ENCODE measurements at places on chromosomes 12 and 14.

DNA sequence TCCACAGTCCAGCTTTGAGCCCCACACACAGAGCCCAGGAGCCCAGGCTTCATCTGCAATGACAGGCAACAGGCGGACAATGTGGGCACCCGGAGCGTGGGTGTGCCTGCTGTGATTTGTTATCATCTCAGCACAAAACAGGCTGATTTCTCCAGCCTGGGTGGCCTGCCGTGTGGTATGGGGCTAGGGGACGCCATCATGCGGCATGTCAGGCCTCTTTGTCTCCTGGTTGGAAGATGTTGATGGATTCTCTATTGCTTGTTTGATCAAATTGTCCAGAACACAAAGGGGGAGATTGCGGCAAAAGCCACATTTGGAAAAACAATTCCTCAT, 147.1 kb downstream of the KIF26A start:
- DNase-seq: no peak

- no peak for DNase-seq
Observed at GRCh38 chr14:63286071-63286470, 32.7 kb downstream of the GPHB5 start.

- DNase-seq: peak; percentile 9
Observed at GRCh38 chr12:92928421-92928961, 604 bp downstream of the EEA1 start.

- DNase-seq: no peak
Observed at GRCh38 chr12:64232196-64232595, 10.1 kb upstream of the KICS2 start.

DNA sequence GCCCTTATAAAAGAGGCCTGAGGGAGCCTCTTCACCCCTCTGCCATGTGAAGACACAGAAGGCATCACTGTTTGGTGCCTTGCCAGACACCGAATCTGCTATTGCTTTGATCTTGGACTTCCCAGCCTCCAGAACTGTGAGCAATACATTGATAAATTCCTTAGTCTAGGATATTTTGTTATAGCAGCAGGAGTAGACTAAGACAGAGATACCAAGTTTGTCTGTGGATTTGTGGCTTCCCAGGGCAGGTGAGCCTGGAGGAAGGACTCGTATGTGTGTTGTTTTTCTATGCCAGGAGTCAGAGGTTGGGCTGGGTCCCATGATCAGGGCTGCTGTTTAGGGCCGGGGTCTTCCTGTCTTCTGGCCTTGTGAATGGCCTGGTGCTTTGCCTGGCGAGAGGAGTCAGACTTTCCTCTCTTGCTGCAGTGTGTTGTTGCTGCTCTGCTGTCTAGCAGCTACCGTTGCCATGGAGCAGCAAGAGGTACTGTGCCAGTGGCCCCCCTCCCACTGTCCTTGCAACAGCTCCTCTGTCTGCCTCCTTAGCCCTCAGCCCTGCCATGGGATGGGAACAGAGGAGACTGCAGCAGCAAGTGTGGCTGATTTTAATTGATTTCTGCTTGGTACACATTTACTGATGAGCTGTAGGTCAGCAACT, 111.2 kb downstream of the CHST11 start:
- no peak for DNase-seq

GRCh38 chr12:124921200-124922031, 7.0 kb upstream of the UBC start:
- no peak for DNase-seq

- no peak for DNase-seq
Observed at GRCh38 chr12:1322821-1323220, 271.6 kb downstream of the FBXL14 start.

GRCh38 chr14:26996246-26996645, 398.4 kb upstream of the NOVA1 start:
- DNase-seq: no peak

GRCh38 chr12:106900554-106900953, 55.2 kb upstream of the TMEM263 start:
- no peak for DNase-seq

DNA sequence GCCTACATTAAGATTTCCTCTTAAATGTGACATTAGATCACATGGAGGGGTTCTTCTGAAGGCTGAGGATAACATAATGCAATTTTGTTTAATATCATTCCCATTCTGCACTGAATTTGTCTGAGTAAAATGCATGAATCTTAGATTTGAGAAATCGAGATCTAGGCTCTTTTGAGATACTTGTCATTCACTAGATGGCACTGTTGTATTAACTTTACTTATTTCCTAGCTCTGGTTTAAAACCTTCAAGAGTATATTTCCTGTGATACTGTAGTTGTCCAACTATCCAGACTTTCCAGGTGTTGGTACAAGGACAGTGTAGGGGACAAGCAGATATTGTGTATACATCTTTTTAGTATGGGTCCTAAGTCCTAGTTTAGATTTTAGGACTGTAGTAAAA, 91.7 kb upstream of the SEL1L start:
- DNase-seq: no peak

DNA sequence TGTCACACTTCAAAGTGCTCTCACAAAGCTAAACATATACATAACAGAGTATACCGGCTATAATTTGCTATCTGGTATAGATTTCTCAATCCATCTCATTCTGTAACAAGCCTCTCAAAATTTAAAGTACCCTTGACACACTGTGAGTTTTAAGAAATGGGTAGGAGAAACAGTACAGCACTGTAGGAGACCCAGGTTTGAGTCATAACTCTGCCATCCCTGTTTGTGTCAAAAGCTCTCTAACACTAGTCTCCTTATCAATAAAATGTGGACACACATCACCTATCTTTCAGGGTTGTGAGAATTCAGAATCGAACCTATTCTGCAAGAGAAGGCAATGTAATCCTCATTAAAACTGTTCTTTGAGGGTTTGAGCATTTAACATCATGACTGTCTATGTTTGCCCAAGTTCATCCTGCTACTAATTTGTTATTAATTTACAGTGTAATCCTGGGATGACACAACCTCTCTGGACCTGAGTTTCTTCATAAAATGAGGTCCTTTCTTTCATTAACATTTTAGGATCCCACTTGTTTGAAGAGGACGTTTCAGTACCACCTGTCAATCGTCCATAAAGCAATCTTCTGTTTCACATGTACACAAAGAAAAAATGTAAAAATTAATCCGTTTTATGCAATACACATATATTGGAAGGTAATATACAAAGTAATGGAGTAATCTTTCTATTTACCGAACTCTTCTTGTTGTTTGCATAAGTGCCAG, 12.1 kb downstream of the SPTSSA start:
- no peak for DNase-seq

DNA sequence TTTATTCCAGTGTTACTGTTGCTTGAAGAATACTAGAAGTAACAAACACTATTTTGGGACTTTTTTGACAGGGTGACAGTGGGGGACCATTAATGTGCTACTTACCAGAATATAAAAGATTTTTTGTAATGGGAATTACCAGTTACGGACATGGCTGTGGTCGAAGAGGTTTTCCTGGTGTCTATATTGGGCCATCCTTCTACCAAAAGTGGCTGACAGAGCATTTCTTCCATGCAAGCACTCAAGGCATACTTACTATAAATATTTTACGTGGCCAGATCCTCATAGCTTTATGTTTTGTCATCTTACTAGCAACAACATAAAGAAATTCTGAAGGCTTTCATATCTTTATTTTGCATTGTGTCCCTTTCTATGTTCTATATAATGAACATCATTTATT, 44.5 kb downstream of the TMPRSS12 start:
- no peak for DNase-seq

- DNase-seq: no peak
Observed at GRCh38 chr12:116717466-116718437, 20.1 kb downstream of the SPRING1 start.

GRCh38 chr12:117805865-117806264, 162.9 kb downstream of the KSR2 start:
- no peak for DNase-seq

GRCh38 chr12:34348836-34349672, 326.8 kb downstream of the ALG10 start:
- no peak for DNase-seq

DNA sequence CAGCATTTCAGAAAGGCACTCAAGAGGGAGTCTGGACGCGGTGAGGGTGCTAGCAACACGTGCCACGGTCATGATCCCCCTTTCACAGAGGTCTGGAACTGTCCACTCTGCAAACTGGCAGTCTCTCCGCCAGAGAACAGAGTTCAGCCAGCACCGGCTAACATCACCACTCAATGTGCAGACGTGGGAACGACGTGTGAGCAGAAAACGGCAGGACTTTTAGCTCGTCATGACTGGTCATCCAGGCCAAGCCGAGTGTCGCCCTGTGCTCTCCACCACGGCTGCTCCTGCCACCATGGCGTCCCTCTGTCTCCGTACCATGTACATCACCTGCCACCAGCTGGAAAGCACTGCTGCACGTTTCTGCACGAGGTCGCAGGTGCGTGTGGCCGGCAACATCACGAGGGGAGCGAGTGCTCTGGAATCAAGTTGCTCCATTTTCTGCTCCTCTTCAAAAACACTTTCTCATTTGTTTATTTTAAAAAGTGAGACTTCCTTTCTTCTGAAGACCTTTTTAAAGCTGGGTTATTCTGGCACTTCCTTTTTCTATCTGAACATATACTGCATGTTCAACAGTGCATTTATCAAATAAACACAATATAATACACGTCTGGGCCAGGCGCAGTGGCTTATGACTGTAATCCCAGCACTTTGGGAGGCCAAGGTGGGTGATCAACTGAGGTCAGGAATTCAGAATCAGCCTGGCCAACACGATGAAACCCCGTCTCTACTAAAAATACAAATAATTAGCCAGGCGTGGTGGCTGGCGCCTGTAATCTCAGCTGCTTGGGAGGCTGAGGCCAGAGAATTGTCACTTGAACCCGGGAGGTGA, 28.0 kb downstream of the SLC15A4 start:
- no peak for DNase-seq

DNA sequence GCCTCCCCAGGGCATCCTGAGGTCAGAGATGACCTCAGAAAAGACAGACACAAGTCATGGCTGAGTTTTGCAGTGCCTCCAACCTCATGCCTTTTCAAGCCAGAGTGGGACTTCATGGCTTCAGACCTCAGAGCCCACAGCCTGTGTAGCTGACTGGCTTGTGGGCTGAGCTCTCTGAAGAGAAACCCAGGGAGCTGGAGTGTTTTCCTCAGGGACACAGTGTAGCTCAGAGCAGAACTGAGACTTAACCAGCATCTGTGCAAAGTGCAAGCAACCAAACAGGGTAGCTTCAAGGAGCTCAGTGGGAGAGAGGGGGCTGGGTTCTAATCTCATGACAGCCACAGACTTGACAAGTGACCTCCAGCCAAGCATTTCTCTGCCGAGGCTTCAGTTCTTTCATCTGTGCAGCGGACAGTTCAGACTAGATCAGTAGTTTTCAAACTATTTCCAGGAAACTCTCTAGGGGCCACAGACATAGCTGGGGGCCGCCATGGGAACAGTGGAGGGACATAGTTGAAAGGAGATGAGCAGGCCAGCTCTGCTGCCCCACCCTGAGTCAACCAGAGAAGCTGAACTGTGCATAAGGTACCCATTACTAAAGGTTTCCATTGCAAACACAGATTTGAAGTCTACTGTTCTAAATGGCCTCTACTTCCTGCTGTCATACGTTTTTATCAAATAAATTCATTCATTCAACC, 80.0 kb downstream of the LGMN start:
- no peak for DNase-seq
